EL (cell line): ENCODE measurements at places on chromosomes 11 and 22.

GRCh38 chr11:92053216-92053615, 171.4 kb upstream of the FAT3 start:
- no peak for DNase-seq

DNA sequence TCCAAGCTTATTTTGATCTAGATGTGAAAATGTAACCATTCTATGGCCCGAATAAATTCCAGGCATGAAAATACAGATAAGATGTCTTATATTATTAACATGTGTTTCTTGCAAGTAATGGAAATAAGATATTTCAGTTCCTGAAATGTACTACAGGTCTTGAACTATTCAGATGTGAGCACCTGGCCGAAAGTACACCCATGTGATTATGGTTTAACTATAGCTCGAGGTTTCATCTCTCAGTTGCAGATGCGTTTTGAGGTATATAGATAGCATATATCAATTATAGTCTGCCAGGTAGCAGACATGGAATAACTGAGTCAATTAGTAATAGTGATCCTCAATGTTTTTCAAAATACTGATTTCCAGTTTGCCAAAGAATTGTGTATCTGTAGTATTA, 68.3 kb downstream of the DDIAS start:
- DNase-seq, result no peak

DNA sequence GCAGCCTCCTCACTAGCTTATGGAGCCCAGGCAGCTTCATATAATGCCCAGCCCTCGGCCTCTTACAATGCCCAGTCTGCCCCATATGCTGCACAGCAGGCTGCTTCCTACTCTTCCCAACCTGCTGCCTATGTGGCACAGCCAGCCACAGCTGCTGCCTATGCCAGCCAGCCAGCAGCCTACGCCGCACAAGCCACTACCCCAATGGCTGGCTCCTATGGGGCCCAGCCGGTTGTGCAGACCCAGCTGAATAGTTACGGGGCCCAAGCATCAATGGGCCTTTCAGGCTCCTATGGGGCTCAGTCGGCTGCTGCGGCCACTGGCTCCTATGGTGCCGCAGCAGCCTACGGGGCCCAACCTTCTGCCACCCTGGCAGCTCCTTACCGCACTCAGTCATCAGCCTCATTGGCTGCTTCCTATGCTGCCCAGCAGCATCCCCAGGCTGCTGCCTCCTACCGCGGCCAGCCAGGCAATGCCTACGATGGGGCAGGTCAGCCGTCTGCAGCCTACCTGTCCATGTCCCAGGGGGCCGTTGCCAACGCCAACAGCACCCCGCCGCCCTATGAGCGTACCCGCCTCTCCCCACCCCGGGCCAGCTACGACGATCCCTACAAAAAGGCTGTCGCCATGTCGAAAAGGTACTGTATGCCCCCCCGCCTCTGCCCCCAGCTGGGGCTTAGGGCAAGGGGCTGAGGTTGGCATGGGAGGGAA, 8.8 kb downstream of the RBM14 start:
- DNase-seq, result no peak

DNA sequence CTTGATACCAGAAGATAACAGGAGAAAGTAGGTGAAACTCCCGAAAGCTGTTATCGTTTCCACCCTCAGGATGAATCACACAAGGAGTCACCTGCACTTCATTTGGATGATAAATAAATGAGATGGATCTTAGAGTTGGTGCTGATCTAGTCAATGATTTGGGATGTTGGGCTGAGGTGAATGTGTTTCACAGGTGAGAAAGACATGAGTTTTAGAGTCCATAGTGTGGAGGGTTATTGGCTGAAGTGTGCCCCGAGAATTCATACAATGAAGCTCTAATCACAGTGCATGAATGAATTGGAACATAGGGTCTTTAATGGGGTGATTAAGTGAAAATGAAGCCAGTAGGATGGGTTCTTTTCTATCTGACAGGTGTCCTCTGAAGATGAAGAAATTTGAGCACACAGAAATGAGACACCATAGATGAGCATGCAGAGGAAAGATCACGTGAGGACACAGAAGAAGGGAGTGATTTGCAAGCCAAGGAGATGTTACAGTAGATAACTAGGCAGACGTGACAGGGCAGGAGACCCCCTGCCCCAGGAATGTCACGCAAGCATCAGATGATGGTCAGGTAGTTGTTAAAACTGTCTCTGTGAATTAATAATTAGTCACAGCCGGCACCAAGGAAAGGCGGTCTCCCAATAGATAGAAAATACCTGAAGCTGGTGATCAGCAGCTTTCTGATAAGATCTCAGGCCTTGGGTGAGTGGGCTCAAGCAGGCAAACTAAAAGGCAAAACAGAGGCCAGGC, 60.3 kb upstream of the IGLL5 start:
- no peak for DNase-seq

- no peak for DNase-seq
These were observed 30.7 kb downstream of the C11orf65 start for GRCh38 chr11:108436594-108436993.

- peak; percentile 61 for DNase-seq
These were observed 5.1 kb upstream of the B4GALNT4 start for GRCh38 chr11:363948-364761.
